ENCODE measurements at places on chromosomes 4 and X.

DNA sequence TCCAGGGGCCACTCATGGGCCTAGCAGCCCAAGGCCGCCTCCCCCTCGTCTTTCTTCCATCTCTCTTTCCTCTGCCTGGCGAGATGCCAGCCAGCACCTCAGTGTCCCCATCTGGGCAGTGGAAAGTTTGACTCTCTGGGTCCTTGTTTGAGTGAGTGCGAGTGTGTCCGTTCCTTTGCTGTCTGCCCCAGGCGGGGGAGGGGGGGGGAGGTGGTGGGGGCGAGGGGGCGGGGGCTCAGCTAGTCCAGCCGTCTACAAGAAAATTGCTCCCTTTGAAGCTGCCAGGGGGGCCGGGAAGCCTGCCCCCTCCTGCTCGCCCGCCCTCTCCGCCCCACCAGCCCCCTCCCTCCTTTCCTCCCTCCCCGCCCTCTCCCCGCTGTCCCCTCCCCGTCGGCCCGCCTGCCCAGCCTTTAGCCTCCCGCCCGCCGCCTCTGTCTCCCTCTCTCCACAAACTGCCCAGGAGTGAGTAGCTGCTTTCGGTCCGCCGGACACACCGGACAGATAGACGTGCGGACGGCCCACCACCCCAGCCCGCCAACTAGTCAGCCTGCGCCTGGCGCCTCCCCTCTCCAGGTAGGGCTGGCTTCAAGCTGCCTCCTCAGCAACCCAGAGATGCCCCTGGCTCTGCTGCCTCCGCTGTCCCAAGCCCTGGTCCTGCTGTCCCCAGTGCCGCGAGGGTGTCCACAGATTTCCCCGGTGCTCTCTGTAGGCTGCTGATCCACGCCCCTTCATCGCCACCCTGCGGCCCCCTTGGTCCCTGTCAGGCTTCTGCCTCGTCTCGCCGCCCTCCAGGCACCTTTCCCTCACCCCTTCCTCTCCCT lies at the start of gene BGN:
Gene BGN (plus strand): TSS at position 440 of the 821 bp plus-strand sequence. CDS start 9,652 bp downstream, outside the sequence.
- peak; percentile 37 for DNase-seq

- DNase-seq = no peak
Measured at GRCh38 chr4:84417997-84418709, 80.9 kb downstream of the NKX6-1 start.

GRCh38 chrX:101430457-101431078 lies 22.5 kb downstream of the HNRNPH2 start:
- no peak for DNase-seq

DNA sequence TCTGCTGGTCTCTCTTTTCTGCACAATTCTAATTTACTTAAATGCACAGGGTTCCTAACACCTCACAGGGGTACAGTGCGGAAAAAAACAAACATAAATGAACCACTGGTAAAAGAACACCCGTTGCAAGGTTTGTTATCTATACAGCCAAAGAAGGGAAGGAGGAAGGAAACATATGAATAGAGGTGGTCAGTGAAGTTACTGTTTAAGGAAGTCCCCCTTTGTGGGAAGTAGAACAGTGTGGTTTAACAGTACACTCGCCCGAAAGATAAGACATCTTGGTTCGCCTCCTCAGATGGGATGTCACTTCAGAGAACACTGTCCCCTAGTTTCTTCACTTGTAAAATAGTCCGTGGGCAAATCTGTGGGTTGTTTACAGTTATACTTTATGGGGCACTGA lies 57.5 kb downstream of the TEC start:
- DNase-seq = no peak

- DNase-seq = no peak
Measured at GRCh38 chr4:76011700-76012387, 4.5 kb upstream of the CXCL9 start.

- DNase-seq = no peak
Measured at GRCh38 chr4:107579099-107579498, 140.9 kb downstream of the PAPSS1 start.

GRCh38 chr4:123593655-123594054 lies 197.1 kb downstream of the SPRY1 start:
- no peak for DNase-seq

GRCh38 chrX:112654871-112655270 lies 24.9 kb downstream of the LHFPL1 start:
- no peak for DNase-seq

DNA sequence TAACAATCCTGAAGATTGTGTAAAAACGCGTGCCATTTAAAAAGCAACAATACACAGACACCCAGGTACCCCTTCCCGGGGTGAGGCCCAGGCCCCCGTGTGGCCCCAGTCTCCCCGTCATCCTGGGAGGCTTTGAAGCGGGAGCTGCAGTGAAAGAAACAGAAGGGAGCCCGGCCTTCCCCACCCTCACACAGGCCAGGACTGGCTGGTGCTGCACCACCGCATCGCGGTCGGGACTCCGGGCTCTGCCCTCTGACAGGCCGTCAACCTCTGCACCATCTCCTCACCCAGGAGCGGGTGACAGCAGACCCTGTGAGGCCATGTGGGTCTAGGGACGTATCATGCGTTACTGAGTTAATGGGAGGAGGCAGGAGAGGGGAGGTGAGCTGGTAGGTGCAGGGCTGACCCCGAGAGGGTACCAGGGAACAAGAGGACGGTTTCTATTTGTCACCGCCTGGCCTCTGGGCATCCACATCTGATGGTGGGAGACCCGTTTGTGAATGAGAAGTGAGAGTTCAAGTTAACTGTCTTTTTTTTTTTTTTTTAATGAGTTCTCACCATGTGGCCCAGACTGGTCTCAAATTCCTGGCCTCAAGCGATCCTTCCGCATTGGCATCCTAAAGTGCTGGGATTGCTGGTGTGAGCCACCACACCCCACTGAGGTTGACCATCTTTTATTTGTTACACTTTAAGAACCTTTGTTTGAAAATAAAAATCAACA lies 27.3 kb downstream of the PIGG start:
- DNase-seq = no peak

DNA sequence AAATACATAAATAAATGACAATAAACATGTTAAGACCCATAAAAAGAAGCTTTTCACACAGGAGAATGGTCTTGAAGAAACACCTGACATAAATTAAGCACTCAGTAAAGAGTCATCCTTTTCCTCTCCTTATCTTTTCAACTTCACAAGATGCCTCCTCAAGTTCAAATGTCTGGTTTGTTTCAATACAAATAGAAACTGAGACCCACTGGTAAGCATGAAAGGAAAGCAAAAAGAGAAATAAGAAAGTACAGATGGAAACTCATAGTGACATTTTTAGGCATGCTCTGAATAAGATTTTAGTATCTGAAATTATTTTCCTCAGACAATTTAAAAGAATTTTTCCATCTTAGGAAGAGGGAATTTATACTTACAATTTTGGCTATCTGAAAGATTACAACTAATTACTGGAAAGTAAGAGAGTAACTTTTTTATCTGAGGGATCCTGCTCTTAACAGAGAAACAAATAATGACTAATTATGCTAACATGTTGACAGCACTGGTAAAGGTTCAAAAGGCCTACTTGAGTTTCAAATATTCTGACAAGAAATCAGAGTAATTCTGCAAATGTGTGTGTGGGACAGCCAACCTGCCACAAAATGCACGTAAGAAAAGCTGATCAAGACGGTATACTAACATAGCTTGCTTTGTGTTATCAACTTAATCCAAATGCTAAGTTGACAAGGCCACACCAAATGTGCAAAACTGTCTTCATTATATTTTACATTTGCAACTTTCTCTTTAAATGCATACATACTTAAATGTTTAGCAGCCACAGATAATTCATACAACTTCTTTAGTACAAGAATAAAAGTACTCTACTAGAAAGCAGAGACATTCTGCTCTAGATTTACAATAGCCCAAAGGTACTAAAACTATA lies 113.0 kb downstream of the IQCM start:
- no peak for DNase-seq

- no peak for DNase-seq
Measured at GRCh38 chr4:26289401-26289800, 31.4 kb upstream of the RBPJ start.

DNA sequence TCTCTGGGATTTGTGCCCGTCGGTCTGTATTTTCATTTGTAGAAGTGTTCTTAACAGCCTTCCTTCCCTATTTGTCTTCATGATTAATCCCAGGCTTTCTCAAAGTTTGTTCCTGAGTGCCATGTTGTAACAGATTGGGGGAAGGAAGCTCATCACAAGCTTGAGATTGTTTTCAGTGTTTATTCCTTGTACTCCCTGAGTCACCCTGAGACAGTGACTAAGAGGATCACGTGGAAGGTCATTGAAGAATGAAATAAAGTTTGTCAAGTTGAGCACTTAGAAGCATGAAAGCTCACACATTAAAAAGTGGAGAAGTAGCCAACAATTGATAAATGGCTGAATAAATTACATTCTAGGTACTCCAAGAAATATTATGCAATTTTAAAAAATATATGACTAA lies 153.5 kb upstream of the FAM241A start:
- DNase-seq = peak; percentile 79

DNA sequence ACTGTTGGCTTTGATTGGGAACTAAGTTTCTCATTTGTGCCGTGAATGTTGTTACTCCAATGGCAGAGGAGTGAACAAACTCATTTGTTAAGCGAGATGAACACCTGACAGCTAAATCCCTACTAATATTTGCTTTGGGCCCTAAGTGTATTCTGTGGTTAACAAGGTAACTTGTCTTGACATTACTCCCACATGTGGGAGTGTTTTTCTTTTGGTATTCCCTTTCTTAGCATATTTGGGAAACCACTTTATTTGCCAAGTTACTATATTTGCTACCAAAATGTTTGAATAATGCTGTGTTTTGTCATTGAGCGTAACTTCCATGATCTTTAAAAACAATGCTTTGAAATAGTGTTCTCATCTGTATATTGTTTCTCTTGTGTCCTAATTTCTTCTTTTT lies 82.5 kb downstream of the ARHGAP10 start:
- DNase-seq = no peak

DNA sequence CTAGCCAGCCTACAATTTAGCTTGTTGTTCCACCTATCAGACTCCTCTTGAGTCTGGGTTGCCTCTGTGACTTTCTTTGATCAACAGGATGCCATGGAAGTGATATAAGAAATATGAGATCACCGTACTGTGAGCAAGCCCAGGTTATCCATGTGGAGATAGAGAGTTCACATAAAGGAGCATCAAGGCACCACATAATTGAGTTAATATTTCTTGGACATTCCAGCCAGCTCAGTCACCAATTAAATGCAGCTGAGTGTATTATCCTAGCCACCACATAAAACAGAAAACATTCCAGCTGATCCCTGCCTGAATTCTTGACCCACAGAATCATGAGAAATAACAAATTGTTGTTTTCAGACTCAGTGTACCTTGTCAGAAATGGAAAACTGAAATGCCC lies 253.6 kb downstream of the PPP1R2C start:
- no peak for DNase-seq

DNA sequence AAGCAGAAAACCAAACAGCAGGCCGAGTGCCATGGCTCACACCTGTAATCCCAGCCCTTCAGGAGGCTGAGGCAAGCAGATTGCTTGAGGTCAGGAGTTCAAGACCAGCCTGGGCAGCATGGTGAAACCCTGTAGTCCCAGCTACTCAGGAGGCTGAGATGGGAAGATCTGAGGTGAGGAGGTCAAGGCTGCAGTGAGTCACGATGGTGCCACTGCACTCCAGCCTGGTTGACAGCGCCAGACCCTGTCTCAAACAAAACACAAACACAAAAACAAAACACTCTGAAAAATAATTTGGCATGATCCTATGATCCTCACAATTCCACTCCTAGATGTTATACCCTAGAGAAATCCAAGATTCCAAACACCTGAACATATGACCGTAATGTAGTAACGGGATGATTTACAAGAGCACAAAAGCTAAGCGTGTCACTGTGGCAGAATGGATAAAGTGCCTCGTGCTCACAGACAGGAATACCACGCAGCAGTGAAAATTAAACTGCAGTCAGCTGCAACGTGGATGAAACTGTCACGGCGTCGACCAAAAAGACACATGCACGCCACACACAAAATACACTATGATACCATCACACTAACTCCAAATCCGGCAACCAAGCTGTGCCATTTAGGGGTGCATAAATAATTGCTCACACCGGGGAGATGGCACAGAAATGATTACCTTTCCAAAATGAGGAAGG lies 1.7 kb downstream of the NELFA start:
- no peak for DNase-seq

DNA sequence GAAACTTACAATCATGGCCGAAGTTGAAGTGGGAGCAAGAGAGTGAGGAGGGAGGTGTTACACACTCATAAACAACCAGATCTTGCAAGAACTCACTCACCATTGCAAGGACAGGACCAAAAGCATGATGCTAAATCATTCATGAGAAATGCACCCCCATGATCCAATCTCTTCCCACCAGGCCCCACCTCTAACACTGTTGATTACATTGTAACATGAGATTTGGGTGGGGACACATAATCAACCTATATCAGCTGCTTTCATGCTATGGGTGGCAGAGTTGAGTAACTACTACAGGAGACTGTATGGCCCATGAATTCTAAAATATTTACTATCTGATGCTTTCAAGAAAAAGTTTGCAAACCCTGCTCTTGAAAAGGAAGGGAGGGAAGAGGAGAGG lies 155.1 kb downstream of the DEFB131A start:
- no peak for DNase-seq

All from large intestine (tissue), 12 donors.